ENCODE measurements at places on chromosomes 3 and 15. TPM values are rescaled to one million over a fixed set of nuclear protein-coding genes. Genes with fewer than 3 reads are reported as not detected.

Gene ANKUB1
- total RNA-seq: not detected

Gene ZIC1
- total RNA-seq: 21.7 TPM

Gene LMOD3
- total RNA-seq: not detected

Gene LRRC15
- total RNA-seq: under 0.01 TPM
